ENCODE measurements at places on chromosomes 5 and 9.

DNA sequence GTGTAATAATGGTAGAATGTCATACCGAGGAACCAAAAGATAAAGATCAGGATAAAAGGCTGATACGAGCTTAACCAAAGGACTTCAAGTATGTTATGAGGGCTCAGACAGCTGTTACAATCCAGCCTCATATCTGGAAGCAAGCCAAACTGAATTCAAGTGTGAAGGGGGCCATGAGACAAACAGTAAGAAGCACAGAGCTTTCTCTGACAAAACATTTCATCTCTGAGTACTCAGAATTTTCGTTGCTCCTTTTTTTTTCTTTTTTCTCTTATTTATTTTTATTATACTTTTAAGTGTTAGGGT lies 52.9 kb upstream of the CD180 start:
- no peak for DNase-seq

DNA sequence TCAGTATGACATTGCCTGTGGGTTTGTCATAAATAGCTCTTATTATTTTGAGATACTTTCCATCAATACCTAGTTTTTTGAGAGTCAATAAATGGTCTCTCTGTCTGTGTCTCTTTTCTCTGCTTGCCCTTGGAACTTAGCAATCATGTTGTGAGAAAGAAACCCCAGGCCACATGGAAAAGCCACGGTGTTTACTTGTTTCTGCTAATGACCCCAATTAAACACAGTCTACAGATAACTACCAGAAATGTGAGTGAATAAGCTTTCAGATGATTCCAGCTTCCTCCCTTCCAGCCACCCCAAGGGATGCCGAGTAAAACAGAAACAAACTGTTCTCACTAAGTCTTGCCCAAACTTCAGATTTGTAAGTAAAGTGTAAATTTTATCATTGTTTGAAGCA lies 584.9 kb downstream of the MAT2B start:
- DNase-seq, result no peak

- DNase-seq, result no peak
These were observed 119.1 kb upstream of the PTGER4 start for GRCh38 chr5:40560474-40561110.

DNA sequence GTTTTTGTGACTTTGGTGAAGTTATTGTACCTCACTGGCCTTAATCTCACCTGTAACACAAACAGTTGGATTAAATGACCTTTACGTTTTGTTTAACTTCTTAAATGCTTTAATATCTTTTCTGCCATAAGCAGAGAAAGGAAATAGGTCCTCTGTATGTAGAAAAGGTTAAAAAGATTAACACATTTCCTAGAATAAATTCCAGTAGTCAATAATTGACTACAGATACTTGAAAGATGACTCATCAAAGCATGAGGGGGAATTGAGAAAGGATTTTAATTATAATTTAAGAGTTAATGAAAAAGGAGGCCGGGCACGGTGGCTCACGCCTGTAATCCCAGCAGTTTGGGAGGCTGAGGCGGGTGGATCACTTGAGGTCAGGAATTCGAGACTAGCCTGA lies 35.8 kb upstream of the CMYA5 start:
- no peak for DNase-seq

DNA sequence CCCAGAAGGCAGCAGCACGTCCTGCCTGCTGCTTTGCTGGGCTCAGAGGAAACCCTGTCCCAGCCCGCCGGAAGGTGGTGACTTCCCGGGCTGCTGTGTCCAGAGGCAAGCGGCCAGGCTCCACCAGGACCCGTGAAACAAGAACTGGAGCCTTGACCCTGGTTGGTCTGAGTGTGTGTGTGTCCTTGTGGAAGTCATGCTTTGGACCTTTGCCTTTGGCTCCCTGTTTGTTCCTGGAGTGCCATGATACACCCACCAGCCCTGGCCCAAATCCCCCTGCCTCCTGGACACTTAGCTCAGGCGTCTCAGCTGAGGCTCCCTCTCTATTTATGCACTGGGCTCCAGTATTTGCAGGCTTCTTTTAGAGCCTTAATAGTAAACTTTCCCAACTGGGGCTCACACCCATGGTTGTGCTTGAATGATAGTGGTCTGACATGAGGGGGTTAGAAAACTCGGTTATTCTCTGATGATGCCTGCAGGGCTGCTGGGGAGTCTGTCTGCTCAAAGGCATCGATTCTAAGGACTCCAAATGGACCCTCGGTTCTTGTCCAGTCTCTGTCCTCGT lies 72.2 kb downstream of the C9orf50 start:
- DNase-seq, result peak; percentile 48

DNA sequence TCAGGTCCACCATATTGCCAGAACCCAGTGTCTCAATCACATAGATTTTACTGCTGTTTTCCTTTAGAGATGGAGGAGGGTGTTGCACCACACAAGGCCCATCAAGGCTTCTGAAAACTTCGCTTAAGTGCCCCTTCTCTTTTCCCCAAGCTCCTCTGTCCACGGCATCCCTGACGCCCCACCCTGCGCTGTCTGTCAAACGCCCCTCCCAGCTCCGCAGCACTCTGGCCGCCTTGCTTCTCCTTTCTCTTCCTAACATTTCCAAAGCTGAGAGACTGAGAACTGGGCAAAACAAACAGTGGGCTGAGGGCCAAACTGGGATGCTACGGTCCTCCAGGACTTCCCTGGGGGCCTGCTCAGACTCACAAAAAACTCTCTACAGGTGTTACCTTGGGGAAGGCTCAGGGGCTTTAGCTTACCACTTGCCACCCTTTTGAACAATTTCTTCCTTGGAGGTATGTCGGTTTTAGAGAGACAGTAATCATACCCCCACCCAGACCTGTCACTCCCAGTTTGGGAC lies 28.3 kb upstream of the ERGIC1 start:
- DNase-seq, result no peak

DNA sequence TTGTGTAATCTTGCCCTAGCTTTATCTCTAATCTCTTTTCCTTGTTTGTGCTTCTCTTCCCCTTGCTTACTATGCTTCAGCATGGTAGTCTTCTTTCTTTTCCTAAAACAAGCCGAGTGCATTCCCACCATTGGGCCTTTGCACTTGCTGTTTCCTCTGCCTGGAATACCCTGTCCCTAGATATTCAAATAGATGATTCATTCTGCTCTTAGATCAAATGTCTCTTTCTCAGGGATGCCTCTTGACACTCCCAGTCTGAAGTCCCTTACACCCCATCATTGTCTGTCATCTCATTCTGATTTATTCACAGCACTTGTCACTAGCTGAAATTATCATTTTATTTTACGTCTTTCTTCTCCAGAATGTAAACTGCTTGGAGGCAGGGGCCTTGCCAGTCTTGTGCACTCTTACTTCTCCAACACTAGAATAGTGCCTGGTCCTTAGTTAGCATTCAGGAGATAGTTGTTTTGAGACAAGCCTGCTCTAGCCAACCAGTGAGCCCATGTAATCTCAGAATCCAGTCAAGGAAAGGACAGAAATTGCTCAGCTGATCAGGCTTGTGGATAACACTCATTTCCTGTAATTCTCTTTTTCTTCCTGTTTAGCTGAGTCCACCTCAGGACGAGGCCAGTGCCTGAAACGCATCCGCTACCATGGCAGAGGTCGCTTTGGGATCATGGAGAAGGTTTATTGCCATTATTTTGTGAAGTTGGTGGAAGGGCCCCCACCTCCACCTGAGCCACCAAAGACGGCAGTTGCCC lies 25.4 kb downstream of the MRPL22 start:
- DNase-seq, result no peak

DNA sequence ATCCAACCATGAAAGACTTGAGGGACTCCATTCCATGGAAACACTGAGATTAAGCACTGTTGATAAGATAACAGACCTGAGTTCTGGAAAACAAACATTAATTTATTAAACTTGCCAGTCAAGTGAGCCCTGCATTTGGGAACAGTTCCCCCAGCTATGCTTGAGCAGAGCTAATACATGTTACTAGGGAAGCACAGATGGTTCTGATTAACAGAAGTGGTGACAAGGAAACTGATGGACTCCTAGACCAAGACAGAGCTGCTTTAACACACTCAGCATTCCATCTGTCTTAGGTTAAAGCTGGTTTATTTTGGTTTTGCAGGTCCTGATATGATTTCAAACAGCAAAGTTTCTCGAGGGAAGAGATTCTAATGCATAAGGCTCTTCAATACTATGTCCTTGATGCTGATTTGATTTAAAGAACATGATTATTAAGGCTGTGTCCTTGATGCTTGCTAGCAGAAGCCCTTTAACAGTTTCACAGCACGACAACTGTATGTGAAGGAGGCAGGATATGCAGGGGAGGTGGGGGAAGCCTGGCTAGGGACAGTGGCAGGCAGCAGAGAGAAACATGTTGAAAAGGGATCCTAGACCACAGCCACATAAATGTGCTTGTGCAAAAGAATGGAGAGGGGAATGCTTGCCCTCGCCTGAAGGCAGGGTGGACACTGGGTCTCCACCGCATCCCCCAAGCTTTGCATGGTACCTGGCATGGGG lies 66.2 kb downstream of the ACTBL2 start:
- no peak for DNase-seq

DNA sequence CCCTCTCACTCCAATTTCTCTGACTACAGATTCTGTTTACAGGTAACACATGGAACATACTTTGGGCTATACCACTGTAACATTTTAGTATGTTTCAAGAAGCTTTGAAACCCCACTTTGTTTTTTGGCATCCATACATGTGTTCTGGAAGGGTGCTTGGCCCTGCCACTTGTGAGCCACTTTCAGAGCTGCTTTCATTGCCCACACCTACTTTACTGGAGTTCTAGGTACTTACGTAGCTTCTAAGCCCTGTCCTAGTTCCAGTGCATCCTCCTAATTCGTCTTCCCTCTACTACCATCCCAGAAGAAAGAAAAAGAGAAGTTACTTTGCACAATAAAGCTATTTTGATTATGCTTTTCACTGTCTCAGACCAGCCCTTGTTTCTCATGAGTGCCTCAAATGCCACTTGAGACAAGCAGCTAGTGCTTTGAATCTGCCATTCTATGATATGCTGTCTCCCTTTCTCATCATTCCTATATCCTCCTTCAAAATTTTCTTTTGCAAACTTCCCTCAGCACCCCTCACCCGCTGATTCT lies 26.5 kb upstream of the C5orf47 start:
- no peak for DNase-seq

DNA sequence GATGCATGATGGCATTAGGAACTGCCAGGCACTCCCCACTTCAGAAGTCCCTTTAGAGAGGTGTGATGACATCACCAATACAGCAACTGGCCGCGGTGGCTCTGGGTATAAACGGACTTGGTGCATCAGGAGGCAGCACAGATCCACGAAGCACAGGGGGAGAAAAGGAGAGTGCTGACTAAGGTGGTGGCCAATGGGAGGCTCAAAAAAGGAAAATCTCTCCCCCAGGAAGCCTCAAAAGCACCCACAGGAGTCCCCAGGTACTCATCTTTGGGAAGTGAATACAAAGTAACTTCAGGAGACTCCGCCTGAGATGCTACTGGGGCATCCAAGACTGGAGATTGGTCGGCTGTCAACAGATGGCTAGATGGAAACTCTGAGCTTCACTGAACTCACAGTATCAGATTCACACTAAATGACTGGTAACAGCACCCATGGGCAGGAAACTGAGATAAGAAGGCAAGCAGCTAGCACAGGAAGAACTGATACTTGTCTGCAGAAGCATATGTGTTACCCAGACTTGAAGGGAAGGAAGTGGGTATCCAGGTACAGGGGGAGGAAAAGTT lies 7.6 kb downstream of the TTC39B start:
- DNase-seq, result no peak

DNA sequence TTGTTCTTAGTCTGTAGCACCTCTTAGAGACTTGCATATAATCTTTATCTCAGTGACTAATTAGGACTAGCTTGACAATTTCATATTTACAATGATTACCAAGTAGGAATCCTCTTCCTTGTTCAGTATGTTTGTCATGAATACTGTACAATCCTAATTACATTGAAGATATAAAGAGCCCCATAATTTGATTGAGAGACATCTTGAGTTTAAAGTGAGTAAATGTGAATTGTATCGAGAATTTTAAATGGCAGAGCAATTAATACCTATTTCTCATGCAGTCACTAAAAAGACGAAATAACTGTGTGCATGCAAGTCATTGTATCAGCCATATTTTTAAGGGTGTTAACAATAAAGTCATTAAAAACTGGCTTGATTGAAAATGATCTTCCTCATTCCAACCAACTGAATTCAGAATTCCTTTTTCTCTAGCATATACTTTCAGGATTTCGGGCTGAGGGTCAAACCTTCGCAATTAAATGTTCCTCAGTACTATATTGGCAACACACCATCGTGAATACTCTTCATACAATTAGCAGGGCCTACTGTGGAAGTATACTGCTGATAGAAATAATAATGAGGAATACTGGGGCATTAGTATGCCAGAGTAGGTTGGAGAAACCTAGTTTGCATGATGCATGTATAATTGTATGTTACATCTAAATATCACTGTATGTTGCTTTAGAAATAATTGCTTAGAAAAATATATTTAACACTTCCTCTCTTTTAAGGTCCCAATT lies 284.7 kb upstream of the TMEM161B start:
- DNase-seq, result no peak

DNA sequence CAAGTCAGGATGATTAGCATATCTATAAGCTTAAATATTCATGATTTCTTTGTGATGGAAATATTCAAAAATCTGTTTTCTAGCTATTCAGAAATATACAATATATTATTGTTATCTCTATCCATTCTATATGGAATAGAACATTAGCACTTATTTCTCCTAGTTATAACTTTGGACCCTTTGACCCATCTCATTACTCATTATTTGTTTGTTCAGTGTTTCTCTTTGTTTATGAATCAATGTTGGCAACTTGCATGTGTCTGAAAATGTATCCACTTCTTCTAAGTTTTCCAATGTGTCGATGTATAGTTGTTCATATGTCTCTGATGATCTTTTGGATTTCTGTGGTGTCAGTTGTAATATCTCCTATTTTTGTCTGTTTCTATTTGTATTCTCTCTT lies 1059.3 kb downstream of the CDH9 start:
- no peak for DNase-seq

DNA sequence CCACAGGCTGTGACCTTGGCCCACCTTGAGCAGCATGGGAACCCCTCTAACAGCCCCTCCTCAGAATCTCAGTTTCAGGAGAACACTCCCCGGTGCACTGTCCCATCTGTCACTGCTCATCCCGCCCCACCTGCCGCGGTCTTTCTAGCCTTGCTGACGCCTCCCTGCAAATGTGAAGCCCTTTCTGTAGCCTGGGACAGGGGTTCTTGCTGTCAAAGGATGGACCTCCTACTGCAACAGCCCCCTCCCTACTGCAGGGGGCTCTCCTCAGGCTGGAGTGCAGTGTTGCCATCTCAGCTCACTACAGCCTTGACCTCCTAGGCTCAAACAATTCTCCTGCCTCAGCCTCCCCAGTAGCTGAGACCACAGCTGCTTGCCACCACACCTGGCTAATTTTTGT lies 20.0 kb downstream of the OR2V1 start:
- no peak for DNase-seq

GRCh38 chr9:27722866-27723265 lies 149.6 kb upstream of the C9orf72 start:
- no peak for DNase-seq

GRCh38 chr9:124202447-124202971 lies 55.2 kb upstream of the NEK6 start:
- no peak for DNase-seq

- no peak for DNase-seq
These were observed 45.2 kb upstream of the ANKRD55 start for GRCh38 chr5:56278335-56278753.

GRCh38 chr9:90953805-90954204 lies 152.2 kb downstream of the SYK start:
- DNase-seq, result no peak

All from thoracic aorta (tissue), 2 donors.